ENCODE measurements at places on chromosomes 7 and 10. TPM values are rescaled to one million over a fixed set of nuclear protein-coding genes. Genes with fewer than 3 reads are reported as not detected.
A peak's percentile ranks its signal among the peaks of the same experiment; 100 is the strongest.

DNA sequence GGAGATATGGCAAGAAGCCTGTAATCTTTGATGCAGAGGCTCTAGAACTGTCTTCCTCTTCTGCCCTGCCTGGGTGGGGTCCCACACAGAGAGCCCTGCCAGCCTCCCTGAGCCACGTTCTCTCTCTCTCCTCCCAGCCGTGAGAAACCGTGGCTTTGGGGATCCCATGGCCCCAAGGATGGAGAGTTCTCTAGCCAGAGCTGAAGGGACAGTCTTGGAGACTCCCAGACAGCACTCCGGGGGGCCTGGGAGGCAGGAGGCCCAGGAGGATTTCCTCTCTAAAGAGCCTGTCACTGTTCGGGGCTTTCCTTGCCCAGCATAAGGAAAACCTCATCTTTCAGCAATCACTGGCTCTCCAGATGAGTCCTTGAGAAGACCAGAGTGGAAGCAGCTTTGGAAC, 227.1 kb downstream of the ARHGAP12 start:
- no peak for DNase-seq

KCND2 gene
- 0.08 TPM for total RNA-seq

- peak; percentile 88 for DNase-seq
Measured at GRCh38 chr7:14073988-14074387, 84.5 kb upstream of the ETV1 start.

DNA sequence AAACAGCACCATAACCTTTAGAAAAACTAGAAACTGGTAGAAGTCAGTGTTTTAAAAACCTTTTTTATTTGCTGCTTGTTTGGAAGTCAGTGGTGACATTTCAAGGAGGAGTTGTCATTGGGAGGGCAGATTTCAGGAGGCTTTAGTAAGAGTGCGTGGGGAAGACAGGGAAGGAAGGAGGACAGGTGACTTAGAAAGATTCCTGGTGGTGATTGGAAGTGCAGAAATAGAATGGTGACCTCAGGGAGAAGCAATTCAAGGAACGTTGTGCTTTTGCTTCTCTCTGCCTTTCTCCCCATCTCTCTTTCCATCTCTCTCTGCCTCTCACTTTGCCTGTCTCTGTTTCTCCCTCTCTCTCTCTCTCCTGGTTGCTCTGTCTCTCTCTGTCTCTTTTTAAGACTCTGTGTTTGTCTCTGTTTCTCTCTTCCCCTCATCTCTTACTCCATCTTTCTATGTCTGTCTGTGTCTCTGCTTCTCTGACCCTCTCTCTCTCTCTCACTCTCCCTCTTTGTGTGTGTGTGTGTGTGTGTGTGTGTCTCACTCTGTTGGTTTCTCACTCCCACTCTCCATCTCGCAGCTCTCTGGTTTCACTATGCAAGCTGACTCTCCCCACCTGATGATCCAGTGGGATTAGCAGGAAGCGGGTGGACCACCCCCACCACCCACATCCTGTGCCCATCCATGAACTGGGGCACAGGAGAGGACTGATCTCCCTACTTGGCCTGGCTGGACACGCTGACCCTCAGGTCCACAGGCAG, 10.9 kb upstream of the PFKP start:
- DNase-seq, result no peak

GRCh38 chr7:133936074-133936473, 191.1 kb upstream of the LRGUK start:
- DNase-seq, result no peak

STN1 gene
- 23.6 TPM for total RNA-seq

DNA sequence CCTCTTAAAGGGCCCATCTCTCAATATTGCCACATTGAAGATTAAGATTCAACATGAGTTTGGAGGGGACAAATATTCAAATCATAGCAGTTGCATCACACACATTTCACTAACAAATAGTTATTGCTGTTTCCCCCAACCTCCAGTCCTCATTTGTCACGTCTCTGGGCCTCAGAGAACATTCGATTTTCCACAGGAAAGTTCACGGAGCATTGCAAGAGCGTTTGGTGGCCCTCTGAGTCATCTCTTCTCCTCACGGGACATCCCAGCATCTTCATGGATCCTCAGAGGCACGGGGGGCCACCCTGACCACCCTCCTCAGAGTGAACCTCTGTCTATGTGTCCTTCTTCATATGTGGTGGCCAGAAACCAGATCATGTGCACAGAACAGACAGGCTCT, 50.3 kb upstream of the CHST15 start:
- no peak for DNase-seq

DNA sequence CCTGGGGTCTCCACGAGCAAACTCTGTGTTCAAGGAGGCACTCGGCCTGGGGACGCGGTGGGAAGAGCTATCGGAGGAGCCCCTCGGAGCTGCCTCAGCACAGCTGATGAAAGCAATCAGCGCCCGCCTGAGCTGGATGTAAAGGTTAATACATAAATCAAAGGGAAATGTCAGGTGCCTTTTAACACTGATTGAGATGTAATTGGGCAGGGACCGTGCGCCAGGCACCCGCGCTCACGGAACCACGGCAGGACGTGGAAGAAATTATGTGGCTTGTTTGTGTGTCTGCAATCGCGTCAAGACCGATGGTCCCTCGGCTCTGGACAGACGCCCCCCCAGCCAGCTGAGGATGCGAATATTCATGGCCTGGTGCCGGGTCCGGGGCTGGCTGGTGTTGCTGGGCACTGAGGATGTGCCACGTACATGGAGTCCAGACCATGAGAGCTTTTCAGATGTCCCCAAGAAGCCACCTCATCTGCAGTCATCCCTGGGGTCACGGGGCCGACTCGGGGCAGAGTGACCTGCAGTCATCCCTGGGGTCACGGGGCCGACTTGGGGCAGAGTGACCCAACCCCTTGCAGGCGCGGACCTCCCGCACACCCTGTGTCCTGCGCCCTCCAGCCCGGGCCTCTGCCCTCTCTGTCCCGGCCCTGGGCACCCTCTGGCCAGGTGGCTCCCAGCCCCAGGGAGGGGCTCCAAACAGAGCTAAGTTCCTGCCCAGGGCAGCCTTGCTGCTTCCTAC, 15.6 kb downstream of the FOXL3 start:
- no peak for DNase-seq

GRCh38 chr10:61923210-61923949, 21.9 kb downstream of the ARID5B start:
- no peak for DNase-seq

DNA sequence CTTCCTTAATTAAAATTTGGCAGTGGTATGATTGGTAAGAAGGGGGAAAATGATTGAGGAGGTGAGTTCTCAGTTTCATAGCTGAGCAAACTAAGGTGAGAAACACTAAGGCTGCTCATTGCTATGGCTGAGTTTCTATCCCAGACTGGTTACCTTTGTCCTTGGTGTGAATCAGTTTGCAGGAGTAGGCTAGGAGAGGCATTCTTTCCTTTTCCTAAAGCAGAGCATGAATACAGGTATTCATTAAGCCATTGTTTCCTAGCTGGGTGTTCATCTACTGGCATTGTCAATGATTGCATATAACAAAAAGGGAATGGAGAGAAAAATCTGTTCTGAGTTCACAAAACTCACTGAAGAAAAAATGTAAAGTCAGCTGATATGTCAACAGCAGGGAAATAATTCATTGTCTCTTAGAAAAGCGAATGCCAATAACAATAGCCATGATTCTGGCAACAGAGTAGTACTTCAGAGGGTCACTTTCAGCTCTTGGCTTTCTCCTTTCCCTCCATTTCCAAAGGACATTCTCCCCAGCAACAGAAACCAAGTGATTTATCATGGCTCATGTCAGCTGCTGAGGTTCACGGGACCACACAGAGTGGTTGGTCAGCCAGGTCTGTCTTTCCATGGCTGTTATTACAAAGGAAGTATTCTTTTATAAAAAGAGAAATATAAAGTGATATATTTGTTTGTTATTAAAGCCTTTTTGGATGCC, 234.0 kb downstream of the BICC1 start:
- peak; percentile 11 for DNase-seq

NEUROG3 gene
- total RNA-seq, result not detected

DNA sequence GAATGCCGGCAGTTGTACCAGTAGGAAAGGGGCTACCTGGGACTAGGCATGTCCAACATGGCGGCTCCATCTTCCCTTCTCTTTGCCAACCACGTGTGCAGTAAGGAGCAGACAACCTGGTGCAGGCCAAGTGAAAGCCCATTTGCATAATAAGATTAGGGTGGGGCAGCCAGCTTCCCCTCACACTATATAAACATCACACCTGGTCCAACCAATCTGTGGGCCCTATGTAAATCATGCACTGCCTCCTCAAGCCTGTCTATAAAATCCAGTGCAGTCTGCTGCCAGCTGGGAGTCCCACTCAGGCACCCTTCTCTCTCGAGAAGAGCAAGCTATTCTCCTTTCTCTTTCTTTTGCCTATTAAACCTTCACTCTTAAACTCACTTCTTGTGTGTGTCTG, 429.3 kb downstream of the CALN1 start:
- no peak for DNase-seq

SFTPD gene
- not detected for total RNA-seq

ARL5B gene
- 13.3 TPM for total RNA-seq

DNA sequence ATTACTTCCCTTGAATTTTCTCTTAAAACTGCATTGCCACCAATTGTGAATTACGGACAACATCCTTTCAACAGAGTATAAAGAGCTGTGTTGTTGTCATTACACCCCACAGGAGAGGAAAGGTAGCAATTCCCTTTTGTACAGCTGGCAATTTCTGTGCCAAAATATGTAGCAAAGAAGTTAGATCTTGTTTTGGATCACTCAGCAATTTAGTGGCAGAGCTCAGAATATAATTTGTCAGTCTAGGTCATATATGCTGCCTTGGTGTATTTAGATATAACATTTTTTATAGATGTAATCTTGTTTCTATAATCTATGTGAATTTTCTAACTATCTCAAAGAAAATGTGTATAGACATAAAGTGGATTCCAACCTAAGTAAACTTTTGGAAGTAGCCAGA, 38.8 kb downstream of the NRBF2 start:
- no peak for DNase-seq
